Effector memory CD8-positive, alpha-beta T cell (primary cell): ENCODE measurements at places on chromosomes 2 and 18.

GRCh38 chr2:95722131-95722697 lies 130.4 kb downstream of the TRIM43 start:
- DNase-seq: no peak

DNA sequence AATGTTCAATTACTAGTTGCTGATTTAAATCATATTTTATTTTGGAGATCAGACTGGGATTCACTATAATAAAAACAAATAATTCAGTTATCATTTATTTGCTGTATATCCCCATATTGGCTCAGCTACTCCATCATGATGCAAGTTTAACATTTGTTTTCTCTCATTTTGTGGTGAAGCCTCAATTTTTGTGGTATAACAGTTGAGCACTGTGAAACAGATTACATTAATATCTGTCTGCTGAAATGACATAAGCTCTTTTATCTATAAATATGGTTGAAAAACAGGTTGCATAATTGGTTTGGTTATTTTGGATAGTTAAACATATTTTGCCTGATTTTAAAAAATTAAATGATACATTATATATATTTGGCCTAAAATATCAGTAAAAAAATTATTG lies 67.7 kb downstream of the DPP4 start:
- no peak for DNase-seq

- DNase-seq: no peak
These were observed 447.3 kb downstream of the DLGAP1 start for GRCh38 chr18:4007846-4008245.

DNA sequence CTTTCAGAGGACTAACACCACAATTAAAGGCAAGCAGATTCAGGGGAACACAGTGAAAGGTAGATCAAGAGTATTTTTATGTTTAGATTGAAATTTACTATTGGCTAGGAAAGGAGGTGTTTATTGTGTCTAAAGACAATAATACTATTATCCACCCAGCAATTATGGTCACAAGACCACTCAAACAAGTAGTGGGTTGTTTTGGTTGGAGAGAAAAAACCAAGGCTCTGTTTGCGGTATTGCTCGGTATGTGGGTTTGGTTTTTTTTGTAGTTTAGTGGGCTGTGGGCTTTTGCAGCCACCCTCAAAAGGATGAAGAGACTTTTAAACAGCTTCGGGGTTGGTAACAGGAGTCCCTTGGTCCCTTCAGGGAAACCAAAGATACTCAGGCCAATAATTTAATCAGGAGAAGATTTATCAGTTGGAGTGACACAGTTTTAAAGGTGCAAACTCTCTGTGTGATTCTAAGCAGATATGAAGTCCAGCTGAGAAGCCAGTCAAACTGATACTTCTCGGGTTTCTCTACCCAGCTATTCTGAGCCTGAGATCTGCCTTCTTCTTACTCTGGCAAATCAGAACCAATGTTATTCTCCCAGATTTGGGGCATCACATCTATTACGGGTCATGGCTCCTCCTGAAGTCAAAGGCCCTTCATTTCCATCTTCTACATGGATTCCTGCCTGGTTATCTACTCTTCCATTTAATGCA lies 55.3 kb downstream of the DCC start:
- DNase-seq: no peak

GRCh38 chr2:1642993-1643619 lies 101.2 kb downstream of the PXDN start:
- DNase-seq: no peak
